Activated effector memory CD4-positive, alpha-beta T cell treated with anti-CD3 and anti-CD28 coated beads, Interleukin-2, amount 50 U/mL, for 16 hours (primary cell): ENCODE measurements at places on chromosomes 11 and 22.

- DNase-seq, result peak; percentile 54
These were observed 1073.7 kb downstream of the BRD1 start for GRCh38 chr22:48753752-48754517.

GRCh38 chr22:34111210-34111824 is 191.0 kb upstream of the LARGE1 start:
- DNase-seq, result no peak

DNA sequence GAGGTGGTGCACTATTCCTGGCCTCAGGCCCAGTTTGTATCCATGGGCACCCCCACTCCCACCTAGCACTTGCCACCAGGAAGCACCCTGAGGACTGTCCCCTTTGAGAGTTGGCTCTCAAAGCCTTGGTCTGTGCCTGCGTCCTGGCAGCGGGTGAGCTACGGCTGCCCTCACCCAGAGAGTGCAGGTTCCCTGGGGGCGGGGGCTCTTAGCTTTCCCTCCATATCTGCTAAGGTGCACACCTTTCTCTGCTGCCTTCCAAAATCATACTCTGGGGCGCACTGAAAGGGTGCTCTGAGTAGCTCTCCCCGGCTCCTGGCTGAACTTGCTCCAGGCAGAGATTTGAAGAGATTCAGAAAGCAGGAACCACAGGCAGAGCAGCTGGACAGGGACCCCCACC is 7.1 kb downstream of the KCNQ1 start:
- DNase-seq, result peak; percentile 38

DNA sequence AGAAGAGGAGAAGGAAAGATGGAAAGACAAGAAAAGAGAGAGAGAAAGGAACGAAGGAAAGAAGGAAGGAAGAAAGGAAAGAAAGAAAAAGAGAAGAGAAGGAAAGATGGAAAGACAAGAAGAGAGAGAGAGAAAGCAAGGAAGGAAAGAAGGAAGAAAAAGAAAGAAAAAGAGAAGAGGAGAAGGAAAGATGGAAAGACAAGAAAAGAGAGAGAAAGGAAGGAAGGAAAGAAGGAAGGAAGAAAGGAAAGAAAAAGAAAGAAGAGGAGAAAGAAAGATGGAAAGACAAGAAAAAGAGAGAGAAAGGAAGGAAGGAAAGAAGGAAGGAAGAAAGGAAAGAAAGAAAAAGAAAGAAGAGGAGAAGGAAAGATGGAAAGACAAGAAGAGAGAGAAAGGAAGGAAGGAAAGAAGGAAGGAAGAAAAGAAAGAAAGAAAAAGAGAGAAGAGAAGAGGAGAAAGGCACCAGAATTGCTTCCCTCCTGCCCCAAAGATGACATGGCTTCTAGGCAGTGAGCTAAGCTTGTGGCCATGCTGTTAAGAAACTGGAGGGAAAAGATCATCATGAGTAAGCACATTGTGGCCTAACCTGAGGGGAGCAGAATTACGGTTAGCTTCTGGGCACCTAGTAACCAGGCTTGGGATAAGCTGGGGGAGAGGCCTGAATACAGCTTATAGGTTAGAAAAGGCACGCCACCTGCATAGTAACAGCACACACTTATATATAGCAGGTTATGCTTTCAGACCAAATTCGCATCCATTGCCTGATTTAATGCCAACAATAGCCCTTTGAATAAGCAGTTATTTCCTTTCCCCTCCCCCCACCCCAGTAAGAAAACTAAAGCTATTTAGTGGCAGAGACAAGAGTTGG is 2.3 kb upstream of the ST3GAL4 start:
- DNase-seq, result no peak

DNA sequence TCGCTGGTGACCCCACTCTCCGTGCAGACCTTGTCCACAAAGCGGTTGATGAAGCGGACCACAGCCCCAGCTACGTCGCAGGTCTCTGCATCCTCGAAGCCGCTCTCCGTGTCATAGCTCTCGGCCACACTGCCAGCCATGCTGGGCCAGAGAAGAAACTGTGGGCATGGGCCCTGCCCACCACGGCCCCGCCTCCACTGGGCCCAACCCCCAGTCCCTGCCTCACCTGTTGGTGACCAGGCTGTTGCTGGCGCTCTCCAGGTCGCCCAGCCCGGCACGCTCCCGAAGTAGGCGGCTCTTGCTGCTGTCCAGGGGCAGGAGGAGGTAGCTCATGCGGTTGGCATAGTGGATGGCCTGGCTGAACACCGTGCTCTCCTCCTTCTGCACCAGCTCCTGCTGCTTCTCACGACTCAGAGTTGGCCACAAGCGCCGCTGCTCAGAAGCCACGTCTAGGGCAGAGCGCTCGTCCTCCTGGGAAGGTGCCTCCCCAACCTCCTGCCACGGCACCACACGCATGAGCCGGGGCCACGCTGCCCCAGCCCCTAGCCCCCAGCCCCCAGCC is 12.8 kb downstream of the SBF1 start:
- DNase-seq, result no peak

DNA sequence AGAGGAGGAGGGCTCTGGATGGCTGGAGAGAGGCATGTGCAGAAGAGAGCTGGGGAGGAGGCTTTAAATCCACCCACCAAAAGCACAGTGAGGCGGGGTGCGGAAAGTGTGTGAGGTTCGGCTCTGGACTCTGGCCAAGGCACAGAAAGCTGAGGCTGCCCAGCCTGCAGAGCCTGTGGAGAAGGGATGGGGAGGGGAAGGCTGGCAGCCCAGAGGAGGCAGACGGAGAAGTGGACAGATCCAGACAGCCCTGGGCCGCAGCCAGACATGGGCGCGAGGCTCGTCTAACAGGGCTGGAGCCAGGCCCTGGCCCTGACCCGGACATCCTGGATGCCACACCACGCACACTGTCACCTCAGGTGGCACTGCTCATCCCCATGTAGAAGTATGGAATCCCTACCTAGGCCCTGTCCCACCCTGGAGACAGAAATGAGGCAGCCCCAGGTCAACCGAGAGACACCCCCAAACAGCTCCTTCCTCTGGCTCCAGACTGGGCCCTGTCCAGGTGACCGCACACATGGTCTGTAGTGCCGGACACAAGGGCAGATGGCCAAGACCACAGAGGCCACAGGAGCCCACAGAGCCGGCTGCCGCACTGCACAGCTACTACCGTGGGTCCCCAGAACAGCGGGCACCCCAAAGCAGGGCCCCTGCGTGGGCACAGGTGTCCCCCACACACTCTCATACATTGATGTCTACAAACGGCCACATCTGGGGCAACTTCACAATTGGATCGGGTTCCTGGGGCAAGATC is 16.6 kb upstream of the MOB2 start:
- no peak for DNase-seq

DNA sequence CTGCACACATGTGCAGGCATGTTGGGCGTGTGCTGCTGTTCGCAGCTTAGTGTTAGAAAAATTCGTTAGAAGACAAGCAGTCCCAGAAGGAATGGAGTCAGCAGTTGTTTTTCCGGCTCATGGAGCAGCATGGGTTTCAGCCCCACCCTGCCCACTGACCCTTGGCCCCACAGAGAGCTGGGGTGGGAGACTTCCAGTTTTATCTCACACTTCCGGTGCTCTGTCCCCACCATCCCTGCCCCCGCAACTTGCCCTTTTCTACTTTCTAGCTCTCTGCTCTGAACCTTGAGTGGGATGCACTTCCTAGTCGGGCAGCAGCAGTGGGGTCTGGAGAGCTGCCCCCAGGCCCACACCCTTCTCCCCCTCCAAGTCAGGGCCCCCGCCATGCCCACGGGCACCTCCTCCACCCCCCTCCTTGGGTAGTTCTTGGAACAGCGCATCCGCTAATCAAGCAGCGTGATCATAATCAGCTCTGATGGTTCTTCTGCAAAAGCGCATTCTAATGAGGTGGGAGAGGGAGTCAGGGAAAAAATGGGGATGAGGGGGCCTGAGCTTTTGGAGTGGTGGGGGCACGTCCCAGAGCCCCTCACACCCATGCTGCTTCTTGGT is 184.4 kb downstream of the CEP164 start:
- no peak for DNase-seq

- peak; percentile 94 for DNase-seq
These were observed at the start of gene PPFIBP2 for GRCh38 chr11:7513234-7514098. Gene PPFIBP2 (plus strand): TSS chr11:7513999. CDS start chr11:7549476, 35,477 bp downstream.
